ENCODE measurements at places on chromosomes 12 and 14.

GRCh38 chr12:14951851-14952250 is 9.6 kb downstream of the ARHGDIB start:
- no peak for DNase-seq

DNA sequence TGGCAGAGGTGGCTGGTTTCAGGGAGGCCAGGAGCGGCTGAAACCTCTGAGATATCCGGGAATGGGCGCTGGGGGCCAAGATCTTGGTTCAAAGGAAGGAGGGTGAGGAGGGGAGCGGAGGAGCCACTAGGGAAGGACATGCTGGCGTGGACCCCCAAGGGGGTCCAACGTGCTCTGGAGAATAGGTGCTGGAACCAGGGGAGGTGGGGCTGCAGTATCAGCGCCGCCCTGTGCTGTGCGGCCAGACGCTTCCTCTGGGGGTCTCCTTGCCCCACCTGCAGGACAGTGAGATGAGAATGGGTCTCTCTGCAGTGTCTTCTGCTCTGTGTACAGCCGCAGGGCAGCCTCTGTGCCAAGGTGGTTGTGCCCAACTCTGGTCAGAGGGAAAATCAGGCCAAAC is 2.5 kb downstream of the FAM181A start:
- DNase-seq, result no peak

GRCh38 chr14:58638231-58639197 is 752 bp downstream of the DACT1 start:
- DNase-seq, result no peak

DNA sequence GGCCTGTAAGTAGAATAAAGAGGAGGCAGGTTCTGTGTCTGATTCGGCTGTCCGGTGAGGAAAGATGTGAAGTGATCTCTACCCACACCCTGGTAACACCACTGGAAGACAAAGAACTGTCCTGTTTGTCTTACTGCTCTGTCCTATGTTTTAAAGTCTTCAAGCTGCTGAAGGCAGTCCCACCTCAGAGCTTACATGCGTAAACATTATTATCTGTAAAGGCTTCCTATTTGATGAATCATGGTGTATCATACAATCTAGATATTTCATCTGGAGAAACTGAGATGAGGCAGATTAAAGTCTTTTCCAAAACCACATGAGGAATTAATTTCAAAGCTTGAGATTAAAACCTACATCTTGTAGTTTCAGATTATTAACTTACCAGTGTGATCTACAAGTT is 427.6 kb downstream of the ZFP36L1 start:
- no peak for DNase-seq

- DNase-seq, result no peak
Measured at GRCh38 chr12:70011353-70011752, 186.3 kb downstream of the MYRFL start.

DNA sequence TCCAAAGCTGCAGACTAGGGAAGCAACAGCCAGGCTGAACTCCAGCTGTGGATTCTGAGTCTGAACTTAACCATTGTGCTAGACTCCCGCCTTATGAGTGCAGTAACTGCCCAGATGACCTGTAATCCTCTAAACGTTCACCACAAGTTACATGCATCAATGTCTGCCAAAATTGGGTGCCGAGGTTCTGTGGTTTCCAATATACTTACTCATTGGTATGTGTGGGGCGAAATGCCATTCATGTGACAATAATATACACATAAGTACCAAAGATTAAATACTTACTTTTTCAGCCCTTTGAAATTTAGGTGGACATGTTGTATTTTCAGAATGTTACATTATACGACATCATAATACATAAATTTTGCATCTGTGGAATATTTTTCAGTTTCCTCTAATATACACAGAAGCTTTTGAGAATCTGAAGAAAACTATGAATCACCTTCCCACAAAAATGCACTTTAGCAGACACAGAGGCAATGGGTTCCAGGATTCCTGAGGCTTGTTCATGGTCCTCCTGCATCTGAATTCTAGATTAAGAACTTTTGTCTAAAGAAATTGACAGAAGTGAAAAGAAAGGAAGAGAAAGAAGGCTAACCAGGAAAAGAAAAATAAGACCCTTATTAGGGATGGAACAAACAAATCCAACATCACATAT is 31.7 kb downstream of the GRIP1 start:
- peak; percentile 95 for DNase-seq

- DNase-seq, result no peak
Measured at GRCh38 chr14:81927070-81927469, 393.4 kb upstream of the SEL1L start.

DNA sequence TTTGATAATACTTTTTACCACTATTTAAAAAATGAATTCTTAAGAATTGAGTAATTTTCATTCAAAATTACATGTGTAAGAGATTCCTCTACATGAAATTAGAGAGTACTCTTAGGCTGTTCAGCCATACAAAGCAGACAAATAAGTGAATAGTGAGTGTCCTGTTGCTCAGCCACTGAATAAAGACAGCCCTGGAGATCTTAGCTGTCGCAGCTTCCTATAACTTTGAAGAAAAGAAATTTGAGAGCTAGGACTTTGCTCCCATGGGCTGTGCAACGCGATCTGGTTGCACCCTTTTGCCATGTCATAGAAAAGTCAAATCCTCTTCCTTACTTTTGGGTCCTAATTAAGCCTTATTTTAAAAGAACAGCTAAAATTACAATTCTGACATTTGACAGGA is 40.9 kb upstream of the LRIG3 start:
- DNase-seq, result no peak

Measured in fibroblast of skin of left biceps (primary cell).